Peyer's patch (tissue), 4 donors: ENCODE measurements at places on chromosomes 12 and 14. TPM values are rescaled to one million over a fixed set of nuclear protein-coding genes. Genes with fewer than 3 reads are reported as not detected.

The TTC9 gene
- total RNA-seq = 0.38 TPM

The TAS2R50 gene
- total RNA-seq = 3.9 TPM

The CLEC14A gene
- 5.8 TPM for total RNA-seq

The SIRT4 gene
- total RNA-seq = 6.3 TPM

The TRPV4 gene
- 0.27 TPM for total RNA-seq

The ASIC1 gene
- not detected for total RNA-seq

The AQP6 gene
- total RNA-seq = not detected

The FOXM1 gene
- total RNA-seq = 15.2 TPM
